ENCODE measurements at places on chromosomes 2 and 18. TPM values are rescaled to one million over a fixed set of nuclear protein-coding genes. Genes with fewer than 3 reads are reported as not detected.

The SNRPD1 gene
- polyA plus RNA-seq = 37.9 TPM

The BOLA3 gene
- polyA plus RNA-seq = 11.4 TPM

The PDE1A gene
- polyA plus RNA-seq = 1.0 TPM

The RBM43 gene
- polyA plus RNA-seq = 8.3 TPM

The CHRNG gene
- not detected for polyA plus RNA-seq

The CROCC2 gene
- not detected for polyA plus RNA-seq

The ALKAL2 gene
- polyA plus RNA-seq = not detected

The TUBB8B gene
- 0.10 TPM for polyA plus RNA-seq

The INHA gene
- 0.94 TPM for polyA plus RNA-seq

The SP140 gene
- polyA plus RNA-seq = 0.29 TPM

The PLA2R1 gene
- 15.3 TPM for polyA plus RNA-seq

The SPHKAP gene
- 0.50 TPM for polyA plus RNA-seq

The B3GNT7 gene
- 0.06 TPM for polyA plus RNA-seq

The GYPC gene
- polyA plus RNA-seq = 236 TPM

The IL1RN gene
- not detected for polyA plus RNA-seq

The EFR3B gene
- 0.11 TPM for polyA plus RNA-seq

The EVA1A gene
- 30.2 TPM for polyA plus RNA-seq

The DPP10 gene
- polyA plus RNA-seq = not detected

The NEU2 gene
- polyA plus RNA-seq = not detected

The EPC2 gene
- polyA plus RNA-seq = 12.4 TPM

The ACMSD gene
- not detected for polyA plus RNA-seq

The CCDC74A gene
- 14.1 TPM for polyA plus RNA-seq

The INO80B gene
- 6.4 TPM for polyA plus RNA-seq

The DQX1 gene
- polyA plus RNA-seq = not detected

The GALNT13 gene
- polyA plus RNA-seq = not detected

The COLEC11 gene
- polyA plus RNA-seq = 0.15 TPM

The METTL5 gene
- polyA plus RNA-seq = 17.3 TPM

The HTR2B gene
- 1.8 TPM for polyA plus RNA-seq

The LOXHD1 gene
- polyA plus RNA-seq = not detected

The CD8B2 gene
- not detected for polyA plus RNA-seq

The PROM2 gene
- 0.50 TPM for polyA plus RNA-seq

The ZAP70 gene
- 0.10 TPM for polyA plus RNA-seq

All from BJ (cell line).